Activated CD8-positive, alpha-beta memory T cell treated with anti-CD3 and anti-CD28 coated beads for 1 hour (primary cell): ENCODE measurements at places on chromosomes 5 and 9.

GRCh38 chr9:109476642-109477257, 21.4 kb downstream of the PTPN3 start:
- DNase-seq: no peak

DNA sequence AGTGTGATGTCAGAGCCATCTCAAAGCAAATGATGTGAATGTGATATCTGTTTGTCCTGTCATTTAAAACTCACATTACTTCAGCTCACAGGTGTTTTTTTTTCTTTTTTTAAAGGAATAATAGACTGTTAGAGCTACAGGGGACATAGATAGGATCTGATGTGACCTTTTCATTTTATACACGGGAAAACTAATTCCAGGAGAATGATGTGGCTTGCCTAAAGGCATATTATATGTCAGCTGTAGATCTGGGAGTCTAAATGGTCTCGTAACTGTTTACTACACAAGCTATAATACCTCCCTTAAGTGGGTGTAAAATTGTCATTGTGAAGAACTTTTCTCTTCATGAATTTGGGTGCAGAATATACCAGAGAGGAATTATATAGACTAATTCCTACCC, 2.0 kb downstream of the NMUR2 start:
- DNase-seq: no peak

DNA sequence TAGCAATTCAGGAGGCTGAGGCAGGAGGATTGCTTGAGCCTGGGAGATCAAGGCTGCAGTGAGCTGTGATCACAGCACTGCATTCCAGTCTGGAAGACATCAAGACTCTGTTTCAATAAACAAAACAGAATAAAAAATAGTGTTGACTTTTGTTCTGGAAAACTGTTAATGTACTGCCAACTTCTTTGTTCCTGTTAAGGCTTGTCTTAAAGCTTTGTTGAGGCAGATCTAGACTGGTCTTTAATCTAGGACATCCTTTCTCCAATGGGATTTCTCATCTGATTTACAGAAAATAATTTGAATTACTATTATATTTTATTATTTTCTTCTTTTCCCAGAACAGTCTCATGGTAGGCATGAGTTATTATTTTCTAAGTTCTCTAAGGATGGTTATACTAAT, 26.0 kb downstream of the BDP1 start:
- no peak for DNase-seq

GRCh38 chr9:136774416-136775045, 10.2 kb upstream of the LCN15 start:
- DNase-seq: no peak

GRCh38 chr5:175802361-175802760, 69.0 kb upstream of the CPLX2 start:
- no peak for DNase-seq

- no peak for DNase-seq
Observed at GRCh38 chr9:2418619-2419018, 203.0 kb upstream of the VLDLR start.
